Motor neuron (in vitro differentiated cells): ENCODE measurements at places on chromosomes 16 and 17.

DNA sequence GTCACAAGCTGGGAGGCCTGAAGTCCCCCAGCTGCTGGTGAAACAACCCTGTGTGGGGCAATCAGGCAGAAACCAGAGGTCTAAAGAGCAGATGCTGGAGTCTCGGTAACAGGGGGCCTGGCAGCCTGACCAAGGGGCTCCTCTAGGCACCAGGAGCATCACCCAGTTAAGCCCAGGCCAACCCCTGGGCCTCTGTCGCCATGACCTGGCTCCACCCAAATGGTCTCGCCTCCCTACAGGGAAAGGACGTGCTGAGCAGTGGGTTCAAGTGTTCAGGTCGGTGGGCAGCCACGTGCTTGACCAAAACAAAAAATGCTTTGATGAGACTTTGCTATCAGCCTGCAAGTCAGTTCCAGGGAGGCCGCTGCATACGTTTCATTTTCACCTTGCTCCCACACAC is 240.3 kb downstream of the ZNF423 start:
- no peak for ATAC-seq

DNA sequence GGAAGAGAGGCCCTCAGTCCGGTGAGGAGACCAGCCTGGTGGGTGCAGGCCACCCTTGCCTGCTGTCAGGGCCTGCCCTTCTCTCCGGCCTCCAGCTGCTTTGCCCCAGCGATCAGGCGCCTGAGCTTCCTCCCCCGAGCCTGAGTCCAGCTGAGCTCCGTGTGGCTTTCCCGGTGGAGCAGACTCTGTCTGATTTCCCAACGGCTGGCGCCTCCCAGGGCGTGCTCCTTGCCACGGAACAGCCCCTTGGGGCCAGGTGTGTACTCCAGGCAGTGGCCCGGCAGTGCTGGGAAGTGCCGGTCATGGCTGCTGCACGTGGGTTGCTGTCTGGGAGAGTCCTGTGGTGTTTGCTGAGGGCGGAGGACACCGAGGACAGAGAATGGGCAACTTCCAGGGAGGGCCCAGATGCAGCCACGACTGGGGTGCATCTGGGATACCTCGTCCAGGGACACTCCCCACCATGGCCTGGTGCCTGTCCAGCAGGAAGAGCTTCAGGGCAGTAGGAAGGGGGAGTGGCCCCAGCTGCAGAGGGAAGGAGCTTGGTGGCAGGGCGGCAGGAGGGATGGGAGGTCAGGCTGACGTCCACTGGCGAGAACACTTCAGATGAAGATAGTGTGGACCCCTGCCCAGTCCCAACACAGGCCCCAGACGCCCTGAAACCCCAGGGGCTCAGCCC is 22.5 kb downstream of the METRNL start:
- peak; percentile 79 for ATAC-seq

GRCh38 chr17:76268015-76268749 is 3.0 kb downstream of the UBALD2 start:
- ATAC-seq = no peak

DNA sequence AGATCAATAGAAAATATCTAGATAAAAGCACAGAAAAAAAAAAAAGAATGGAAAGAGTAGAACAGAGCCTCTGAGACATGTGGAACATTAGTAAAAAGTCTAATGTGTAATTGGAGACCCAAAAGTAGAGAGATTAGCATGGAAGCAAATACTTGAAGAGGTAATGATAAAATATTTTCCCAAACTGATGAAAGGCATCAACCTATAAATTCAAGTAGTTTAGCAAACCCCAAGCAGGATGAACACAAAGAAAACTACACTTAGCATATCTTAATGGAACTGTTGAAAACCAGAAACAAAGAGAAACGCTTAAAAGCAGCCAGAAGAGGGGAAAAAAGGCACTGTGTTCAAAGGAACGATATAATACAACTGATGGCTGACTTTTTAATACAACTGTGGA is 16.4 kb downstream of the NF1 start:
- no peak for ATAC-seq

GRCh38 chr17:31532081-31532480 is 140.6 kb downstream of the RAB11FIP4 start:
- no peak for ATAC-seq

GRCh38 chr17:63997341-63998048 is 656 bp upstream of the PRR29 start:
- no peak for ATAC-seq

- peak; percentile 60 for ATAC-seq
Measured at GRCh38 chr17:29613352-29613837, 9.3 kb downstream of the CORO6 start.

GRCh38 chr16:69451166-69451565 is 26.7 kb downstream of the CYB5B start:
- ATAC-seq = no peak

DNA sequence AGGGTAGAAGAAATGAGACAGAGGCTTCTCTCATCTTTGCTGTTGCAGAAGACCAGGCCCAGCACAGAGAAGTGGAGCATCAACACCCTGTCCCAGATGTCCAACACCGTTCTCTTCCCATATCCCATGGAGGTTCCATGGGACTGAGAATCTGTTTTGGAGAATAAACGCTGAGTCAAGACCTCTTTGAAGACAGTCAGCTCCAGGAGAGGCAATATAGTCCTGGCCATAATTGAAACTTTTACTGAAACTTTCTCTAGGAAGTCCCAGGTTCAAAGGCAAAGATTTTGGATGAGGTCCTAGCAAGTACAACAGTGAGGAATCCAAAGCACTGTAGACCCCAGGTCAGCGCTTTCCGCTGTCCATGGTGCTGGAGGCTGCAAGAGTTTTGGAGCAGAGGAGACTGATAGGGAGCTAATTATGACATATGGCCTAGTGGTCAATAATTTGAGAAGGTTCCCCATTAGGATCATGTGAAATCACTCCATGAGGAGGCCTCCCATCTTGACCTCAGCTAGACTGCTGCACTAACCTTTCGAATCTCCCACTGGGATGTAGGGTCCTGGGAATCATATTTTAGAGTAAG is 36.0 kb downstream of the OSBPL7 start:
- ATAC-seq = peak; percentile 36

- ATAC-seq = no peak
Measured at GRCh38 chr17:53668854-53669253, 153.9 kb upstream of the KIF2B start.

- ATAC-seq = peak; percentile 22
Measured at GRCh38 chr16:768428-768827, 7.9 kb downstream of the MSLN start.

DNA sequence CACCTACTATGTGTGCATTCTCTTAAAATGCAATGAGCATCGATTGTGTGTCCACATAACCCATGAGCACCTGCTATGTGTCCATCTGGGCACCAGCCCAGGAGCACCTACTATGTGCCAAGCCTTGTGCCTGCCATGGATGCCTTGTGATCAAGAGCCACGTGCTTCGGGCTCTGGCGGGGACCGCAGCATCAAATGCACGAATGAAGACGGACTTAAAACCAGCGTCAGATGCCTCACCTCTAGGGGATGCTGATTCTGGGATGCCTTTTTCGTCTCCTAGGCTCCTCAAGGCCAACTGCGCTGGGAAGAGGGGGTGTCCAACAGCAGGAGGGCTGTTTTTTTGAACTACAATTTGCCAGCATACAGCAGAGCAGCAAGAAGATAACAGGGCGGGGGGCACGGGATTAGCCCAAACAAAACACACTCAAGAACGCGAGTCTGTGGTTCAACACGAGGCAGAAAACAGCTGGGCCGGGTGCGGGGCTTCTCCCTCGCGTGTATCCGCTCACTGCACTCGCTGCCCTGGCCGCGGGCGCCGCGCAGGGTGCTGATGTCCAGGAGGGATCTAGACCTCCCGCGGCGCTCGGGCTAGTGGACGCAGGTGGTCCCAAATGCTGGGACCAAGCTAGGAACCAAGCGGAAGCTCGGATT is 1.2 kb upstream of the GLIS2 start:
- ATAC-seq = peak; percentile 1

DNA sequence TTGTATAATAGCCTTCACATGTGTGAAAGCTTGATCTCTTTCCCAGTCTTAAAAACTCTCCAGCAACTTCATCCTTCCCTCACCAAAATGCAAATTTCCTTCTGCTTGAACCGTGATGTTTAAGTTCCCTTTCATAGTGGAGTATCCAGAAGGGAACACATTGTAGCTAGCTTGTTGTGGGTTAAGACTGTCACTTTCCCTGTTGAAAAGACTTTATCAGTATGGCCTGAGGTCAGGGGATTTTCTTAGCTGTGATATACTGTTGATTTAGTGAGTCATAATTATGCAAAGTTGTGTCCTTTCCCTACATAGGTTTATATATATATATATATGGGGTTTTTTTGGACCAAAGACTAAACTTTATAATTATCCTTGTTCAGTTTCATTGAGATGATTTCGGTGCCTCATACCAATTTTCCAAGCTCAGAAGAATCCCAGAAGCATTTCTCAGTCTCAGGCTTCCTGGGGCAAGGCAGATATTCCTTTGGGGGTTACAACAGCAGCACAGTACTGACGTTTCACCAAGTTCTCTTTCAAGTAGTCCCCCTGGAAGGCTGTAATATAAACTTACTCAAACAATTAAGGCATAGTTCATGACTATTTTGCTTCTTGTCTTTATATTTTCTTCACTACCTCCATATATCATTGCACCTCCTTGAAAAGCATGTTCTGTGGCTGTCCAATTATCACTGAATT is 35.7 kb downstream of the ESRP2 start:
- no peak for ATAC-seq

DNA sequence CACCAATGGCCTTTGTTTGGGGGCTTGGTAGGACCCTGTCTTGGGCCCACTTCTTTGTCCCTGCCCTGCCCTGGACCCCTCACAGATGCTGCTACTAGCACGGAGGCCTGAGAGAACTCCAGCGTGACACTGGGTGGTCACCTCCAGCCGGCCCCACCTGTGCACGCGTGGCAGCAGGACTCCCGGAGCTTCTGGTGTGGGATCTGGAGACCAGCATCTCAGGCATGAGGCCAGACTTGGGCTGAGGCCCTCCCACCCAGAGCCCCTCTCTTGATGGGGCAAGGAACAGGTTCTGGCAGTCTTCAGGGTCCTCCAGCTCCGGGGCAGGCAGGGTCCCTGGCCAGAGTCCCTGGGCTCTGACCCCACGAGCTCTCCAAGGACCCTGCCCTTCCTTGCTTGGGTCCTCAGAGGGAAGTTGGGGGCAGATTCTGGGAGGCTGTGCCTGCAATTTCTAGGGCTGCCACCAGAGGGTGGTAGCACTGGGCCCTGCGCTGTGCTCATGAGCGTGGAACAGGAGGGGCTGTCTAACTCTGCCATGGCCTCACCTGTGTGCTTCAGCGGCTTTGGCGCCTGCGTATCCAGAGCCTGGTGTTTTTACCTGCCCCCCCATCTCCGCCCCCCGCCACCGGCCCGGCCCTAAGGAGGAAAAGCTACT is 3.1 kb upstream of the BAIAP3 start:
- no peak for ATAC-seq

- no peak for ATAC-seq
Measured at GRCh38 chr17:36133602-36134236, 30.1 kb downstream of the CCL4 start.

- no peak for ATAC-seq
Measured at GRCh38 chr17:41492351-41492750, 2.6 kb upstream of the KRT36 start.

- no peak for ATAC-seq
Measured at GRCh38 chr16:10240854-10241613, 58.8 kb upstream of the GRIN2A start.

- no peak for ATAC-seq
Measured at GRCh38 chr16:54055191-54055590, 231.4 kb downstream of the IRX3 start.

GRCh38 chr17:35256629-35257028 is 13.8 kb downstream of the SLFN5 start:
- ATAC-seq = peak; percentile 4

DNA sequence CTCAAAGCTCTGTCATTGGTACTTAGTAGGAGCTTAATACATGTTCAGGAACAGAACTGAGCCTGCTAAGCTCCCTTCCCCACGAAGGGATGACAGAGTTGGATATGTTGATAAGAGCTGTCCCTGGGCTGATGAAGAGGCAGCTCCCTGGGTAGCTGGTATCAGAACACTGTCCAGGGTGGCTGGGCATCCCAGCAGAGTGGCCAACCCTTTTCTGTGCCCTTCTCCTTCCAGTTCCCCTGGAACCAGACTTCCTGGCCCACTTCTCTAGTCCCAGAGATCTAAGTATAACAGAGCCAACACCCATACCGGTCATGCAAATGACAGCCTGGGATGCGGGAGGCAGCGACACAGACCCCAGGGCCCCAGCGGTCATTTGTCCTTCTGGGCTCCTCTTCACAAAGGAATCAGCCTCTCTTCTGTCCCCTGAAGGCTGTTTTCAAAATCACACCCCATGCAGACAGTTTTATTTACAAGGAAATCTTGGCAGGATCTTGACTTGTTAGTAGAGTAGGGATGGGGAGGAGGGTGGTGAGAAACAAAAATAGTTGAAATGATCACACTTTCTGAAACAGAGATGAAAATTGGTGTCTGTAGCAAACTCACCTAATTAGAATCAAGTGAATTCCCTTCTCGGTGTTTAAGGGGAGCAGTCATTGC is 1.4 kb upstream of the RHBDL3 start:
- peak; percentile 10 for ATAC-seq

DNA sequence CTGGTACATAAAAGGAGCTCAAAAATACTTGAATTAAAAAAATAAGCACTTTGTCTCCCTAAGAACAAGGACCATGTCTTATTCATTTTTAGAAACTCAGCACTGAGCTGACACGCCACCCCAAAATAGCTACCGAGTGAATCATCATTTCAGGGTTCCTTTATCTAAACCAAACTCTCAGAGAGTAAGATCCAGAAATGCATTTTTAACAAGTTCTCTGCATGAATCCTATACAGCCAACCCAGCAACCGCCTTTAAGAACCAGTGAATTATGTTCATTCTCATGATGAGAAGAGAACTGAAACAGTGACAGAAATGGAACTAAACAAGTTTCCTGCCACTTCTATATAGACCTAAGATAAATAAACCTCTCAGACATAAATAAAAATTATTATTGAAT is 8.7 kb downstream of the C16orf87 start:
- no peak for ATAC-seq

DNA sequence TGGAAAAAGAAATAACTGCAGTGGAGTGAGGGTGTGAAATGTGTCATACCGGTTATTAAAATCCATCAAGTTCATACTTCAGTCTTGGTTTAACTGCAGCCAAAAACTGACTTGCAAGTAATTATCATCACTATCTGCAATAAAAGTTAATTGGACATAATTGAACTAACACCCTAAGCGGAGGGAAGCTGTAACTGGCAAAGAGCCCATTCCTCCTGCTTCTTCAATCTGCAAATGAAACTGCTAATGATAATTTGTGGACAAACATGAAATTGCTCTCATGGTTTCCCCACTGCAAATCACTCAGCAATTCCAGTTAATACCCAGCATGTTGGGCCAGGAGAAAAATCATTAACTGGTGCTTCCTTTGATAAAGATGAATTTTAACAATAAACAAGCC is 46.5 kb downstream of the FAM222B start:
- ATAC-seq = no peak

GRCh38 chr17:39750131-39751015 is 12.6 kb downstream of the GRB7 start:
- no peak for ATAC-seq

GRCh38 chr16:88353691-88354090 is 29.1 kb upstream of the ZNF469 start:
- ATAC-seq = no peak

DNA sequence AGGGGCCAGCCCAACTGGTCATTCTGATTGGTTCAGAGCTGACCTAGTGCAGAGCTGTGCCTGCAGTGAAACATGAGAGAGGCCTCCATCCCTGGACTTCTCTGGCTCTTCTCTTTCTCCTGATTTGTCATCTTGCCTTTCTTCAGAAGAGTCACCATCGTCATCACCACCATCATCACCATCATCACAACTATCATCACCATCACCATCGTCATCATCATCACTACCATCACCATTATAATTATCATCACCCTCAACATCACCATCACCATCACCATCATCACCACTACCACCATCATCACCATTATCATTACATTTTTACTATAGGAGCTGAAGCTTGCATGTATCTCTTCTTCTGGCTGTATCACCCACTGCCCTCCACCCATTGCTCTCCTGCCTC is 94.5 kb upstream of the FAM20A start:
- no peak for ATAC-seq
